ENCODE measurements at places on chromosomes 1 and 21.

- no peak for DNase-seq
Observed at GRCh38 chr1:82273816-82274215, 473.1 kb downstream of the ADGRL2 start.

GRCh38 chr1:64268653-64269557 lies 65.5 kb downstream of the UBE2U start:
- peak; percentile 92 for DNase-seq

GRCh38 chr1:99725996-99726395 lies 40.4 kb downstream of the FRRS1 start:
- no peak for DNase-seq

DNA sequence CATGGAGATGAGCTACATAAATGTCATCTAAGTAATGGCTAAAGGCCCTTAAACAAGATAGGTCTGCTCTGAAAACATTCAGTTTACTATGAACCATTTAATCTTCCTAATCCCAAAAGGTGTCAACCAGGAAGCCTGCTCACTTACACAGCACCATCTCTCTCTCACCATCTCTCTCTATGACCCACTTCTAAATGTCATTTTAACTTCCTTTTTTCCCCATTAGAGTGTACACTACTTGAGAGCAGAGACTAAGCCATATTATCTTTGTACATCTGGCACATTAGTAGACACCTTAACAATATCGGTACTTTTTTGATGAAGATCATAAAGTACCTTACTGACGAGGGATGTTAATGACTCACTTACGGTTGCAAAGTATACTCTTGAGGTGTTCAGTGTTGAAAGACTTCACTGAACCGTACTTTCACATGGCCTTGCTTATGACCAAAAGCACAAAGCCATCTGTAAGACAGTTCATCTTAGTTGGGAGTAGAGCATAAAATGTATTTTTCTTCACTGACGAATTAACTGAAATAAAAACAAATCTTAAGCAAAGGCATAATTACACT lies 25.4 kb downstream of the FBXO42 start:
- no peak for DNase-seq

GRCh38 chr1:18197299-18197698 lies 89.7 kb downstream of the IGSF21 start:
- DNase-seq: no peak

GRCh38 chr21:17915976-17916375 lies 96.8 kb upstream of the C21orf91 start:
- no peak for DNase-seq

Data from erythroblast (primary cell).